ENCODE measurements at places on chromosomes 1 and 21.
A peak's percentile ranks its signal among the peaks of the same experiment; 100 is the strongest.

DNA sequence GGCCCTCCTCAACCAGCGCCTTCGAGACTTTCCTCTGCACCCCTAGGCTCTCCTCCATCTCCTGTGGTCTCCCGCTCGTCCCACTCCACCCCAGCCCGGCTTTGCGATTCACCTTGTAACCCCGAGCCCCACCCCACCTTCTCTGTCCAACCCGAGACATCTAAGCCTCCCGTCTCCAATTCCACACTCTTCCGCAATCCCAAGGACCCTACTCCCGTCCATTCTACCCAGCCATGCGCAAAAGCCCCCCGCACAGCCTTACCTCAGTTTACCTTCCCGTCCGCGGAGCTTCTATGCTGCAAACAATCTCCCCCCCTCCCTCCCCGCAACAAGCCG lies 174 bp downstream of the SH3BP5L start:
- DNase-seq: no peak

DNA sequence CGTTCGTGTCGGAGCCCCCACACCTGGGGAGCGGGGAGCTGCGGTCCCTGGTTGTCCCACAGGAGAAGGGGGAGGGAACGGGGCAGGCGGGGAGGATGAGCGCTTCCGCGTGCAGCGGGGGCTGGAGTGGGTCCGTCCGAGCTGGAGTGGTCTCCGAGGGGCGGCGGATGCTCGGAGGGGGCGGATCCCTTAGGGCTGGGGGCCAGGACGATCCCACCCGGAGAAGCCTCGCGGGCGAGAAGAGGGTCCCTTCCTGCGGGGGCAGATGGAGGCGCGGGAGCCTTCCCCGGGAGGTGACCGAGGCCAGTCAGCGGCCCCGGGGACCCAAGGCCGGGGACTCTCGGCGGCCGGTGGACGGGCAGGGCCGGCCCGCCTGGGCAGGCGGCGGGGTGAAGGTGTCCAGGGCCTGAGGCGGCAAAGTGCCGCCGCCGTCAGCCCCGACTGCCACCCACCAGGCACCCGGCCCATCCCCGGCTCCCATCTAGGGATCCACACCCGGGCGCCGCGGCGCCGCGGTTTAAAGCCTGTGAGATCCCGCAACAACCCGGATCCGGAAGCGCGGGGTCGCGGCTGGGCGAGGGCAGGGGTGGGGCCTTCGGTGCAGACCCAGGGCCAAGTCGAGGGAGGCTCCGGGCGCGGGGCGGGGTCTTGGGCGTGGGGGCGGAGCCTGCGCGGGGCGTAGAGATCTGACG lies 5.3 kb upstream of the CCDC27 start:
- peak; percentile 78 for DNase-seq

DNA sequence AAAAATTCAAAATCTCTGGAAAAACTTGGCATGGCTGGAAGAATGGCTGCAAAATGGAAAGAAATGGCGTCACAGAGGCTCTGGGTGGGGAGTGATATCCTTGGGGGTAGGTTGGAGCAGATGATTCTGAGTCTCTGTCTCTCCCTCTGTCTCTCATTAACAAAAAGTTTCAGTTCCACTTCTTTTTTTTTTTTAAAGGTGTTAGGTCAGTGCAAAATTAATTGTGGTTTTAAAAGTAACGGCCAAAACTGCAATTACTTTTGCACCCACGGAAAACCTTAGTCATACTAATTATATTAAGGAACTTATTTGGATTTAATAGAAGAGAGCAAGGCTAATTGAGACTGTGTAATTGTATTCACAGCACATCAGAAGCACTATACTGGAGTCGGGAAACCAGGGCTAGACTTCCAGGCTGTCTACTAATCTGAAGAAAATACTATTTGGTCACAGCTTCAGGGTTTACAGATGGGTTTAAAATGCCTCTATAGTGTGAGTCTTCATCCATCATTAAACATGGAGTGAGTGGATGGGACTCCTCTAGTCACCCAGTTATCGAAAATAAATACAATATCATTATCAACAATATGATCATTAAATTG lies 289.1 kb upstream of the PLD5 start:
- no peak for DNase-seq

GRCh38 chr1:21325231-21325718 lies 35.0 kb upstream of the ECE1 start:
- DNase-seq: no peak

- DNase-seq: no peak
These were observed 99.9 kb upstream of the TLR5 start for GRCh38 chr1:223242971-223243370.

GRCh38 chr1:97350662-97351061 lies 570.2 kb downstream of the DPYD start:
- no peak for DNase-seq

DNA sequence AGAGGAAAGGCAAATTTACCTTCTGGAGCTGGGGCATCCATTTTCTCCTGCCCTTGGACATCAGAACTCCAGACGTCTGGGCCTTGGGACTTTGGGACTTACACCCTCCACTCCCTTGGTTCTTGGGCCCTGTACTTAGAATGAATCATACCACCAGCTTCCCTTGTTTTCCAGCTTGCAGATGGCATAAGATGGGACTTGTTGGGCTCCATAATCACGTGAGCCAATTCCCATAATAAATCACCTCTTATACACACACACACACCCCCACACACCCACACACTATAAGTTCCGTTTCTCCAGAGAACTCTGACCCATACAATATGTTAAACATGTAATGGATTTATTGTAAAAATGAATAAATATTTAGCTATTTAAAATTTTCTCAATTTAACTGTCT lies 185.7 kb downstream of the GIPC2 start:
- DNase-seq: no peak

GRCh38 chr1:26666855-26667254 lies 29.0 kb upstream of the ARID1A start:
- no peak for DNase-seq

GRCh38 chr1:220031287-220031686 lies 15.0 kb downstream of the EPRS1 start:
- DNase-seq: no peak

GRCh38 chr1:205477759-205478247 lies 22.0 kb upstream of the BLACAT1 start:
- no peak for DNase-seq

DNA sequence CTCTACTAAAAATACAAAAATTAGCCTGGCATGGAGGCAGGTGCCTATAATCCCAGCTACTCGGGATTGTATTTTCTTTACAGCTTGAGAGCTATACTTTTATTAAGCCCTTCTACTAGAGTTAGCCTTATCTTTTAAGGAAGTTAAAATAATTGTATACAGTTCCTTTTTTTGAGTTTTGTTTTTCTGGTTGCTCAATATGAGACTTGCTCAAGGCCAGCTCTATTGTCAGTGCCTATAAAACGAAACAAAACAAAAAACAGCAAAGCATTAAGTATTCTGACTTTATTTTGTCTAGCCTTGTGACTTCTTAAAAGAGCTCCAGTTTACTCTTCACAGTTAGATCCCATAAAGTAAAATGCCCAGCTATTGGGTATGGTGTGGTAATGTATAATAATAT lies 17.2 kb downstream of the PKN2 start:
- DNase-seq: no peak

DNA sequence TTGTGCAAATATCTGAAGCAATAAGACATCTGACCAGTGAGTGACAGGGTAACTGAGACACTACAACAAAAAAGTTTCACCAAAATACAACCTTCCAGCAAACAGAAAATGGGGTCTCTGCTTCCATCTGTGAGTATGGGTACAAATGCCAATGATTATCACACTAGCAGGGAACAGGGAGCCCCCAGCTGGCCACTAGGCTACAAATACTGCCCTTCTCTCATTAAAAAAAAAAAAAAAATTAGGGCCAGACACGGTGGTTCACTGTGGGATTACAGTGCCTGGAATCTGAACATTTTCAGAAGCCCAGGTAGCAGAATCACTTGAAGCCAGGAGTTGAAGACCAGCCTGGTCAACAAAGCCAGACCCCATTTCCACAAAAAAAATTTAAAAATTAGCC lies 48.4 kb upstream of the EDARADD start:
- DNase-seq: no peak

GRCh38 chr1:228100822-228101613 lies 2.1 kb downstream of the C1orf35 start:
- no peak for DNase-seq

DNA sequence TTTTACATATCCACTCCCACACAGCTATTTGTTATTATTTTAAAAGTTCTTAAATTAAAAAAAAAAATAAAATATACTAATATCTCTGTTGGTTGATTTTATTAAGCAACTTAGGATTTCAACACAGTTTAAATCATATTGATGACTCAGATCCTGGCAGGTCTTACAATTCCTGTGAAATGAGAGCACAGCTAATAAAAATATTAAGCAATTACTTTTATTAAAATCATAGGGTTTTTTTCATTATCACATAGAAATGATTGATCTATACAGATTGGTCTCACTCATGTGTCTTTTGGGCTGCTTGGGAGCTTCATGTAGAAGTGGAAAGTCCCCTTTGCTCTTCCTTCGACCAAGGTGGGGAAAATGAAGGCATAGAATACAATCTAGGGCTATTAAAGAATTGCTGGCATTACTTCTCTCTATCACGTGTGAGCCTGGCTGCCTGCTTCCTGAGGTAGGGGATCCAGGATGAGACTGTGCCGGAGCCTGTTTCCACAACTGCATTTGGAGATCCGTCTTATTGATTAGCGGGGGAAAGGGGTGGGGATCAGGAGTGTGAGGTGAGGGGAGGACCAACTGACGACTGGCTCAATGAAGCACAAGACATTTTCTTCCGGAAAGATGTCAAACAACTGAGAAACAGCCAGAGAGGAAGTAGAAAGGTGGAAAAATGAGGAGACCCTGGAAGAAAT lies 858.0 kb downstream of the USP25 start:
- DNase-seq: no peak

GRCh38 chr1:164718821-164719220 lies 159.8 kb downstream of the PBX1 start:
- no peak for DNase-seq

- DNase-seq: no peak
These were observed 51.0 kb downstream of the EPB41 start for GRCh38 chr1:28965271-28965870.

- DNase-seq: no peak
These were observed 101.8 kb upstream of the OLFM3 start for GRCh38 chr1:102098536-102098935.

DNA sequence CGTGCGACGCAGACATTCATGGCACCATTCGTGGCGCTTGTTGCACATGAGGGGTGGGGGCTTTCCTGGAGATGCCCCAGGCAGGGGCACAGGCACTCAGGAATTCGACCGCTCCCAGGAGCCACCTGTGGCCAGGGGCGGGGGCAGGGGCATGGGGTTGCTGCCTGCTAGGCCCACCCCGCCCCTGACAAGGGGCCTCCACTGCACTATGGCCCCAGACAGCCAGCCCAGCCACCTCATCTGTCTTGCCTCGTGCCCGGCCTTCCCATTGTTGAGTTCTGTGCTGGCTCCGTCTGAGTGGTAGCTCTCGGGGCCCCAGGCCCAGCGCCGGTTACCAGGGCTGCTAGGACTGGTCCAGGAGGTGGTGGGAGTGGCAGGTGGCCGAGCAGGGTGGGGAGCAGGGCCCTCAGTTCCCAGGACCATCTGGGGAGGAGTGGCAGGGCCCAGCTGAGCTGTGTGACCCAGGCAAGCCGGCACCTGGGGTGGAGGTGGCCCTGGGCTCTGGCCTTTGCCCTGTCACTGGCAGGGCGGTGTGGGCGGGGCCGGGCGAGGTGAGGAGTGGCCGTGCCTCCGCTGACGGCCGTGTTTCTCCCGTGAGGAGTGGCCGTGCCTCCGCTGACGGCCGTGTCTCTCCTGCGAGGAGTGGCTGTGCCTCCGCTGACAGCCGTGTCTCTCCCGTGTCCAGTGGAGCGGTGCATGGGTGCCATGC lies 1.9 kb downstream of the PLCH2 start:
- DNase-seq: no peak

- DNase-seq: no peak
These were observed 17.2 kb upstream of the C8A start for GRCh38 chr1:56837244-56837939.

DNA sequence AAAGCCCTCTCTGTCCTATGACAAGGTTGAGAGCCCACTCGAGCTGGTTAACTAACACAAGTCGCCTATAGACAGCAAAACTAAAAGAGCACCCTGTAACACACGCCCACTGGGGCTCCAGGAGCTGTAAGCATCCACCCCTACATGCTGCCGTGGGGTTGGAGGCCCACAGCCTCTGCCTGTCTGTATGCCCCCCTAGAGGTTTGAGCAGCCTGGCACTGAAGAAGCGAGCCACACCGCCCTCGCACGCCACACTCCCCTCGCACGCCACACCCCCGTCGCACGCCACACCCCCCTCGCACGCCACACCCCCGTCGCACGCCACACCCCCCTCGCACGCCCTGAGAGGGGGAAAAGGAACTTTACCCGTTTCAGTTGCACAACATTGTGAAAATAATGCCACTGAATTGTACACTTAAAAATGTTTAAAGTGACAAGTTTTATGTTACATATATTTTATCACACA lies 13.2 kb upstream of the HMGCL start:
- DNase-seq: peak; percentile 57

GRCh38 chr1:218473522-218473921 lies 128.4 kb downstream of the TGFB2 start:
- DNase-seq: no peak

GRCh38 chr1:94723894-94724293 lies 96.3 kb upstream of the SLC44A3 start:
- no peak for DNase-seq

DNA sequence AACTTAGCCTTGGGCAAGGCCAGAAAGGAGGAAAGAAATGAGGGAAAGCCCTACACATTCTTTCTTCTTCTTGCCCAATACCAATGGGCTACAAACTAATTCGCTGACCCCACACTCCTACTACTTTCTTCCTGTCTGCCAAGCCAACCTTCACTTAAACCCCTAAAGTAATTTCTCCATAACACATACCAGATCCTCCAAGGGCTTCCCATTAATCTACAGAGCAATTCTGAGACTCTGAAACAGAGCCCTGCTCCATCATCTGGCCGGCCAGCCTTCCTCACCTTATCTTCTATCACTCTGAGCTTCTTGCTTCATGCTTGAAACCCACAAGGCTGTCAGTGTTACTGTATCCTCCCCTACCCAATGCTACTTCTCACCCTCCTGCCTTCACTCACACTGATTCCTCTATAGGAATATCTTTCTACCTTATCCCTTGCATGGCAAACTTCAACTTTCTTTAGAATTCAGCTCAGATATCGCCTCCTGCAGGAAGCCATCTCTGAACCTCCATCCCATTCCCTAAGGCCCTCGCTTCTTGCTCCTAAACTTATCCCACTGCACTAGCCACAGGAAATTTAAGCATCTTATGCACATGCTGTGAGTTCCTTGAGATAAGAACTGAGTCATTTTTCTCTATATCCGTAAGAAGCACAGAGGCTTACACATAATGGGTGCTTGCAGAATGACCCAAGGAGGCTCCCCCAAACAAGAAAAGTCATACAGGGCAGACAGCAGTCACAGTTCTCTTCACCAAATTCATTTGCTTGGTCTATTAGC lies 81.9 kb downstream of the JAK1 start:
- DNase-seq: no peak

- DNase-seq: no peak
These were observed 2.0 kb downstream of the FMO1 start for GRCh38 chr1:171250263-171250662.

GRCh38 chr1:93980320-93981273 lies 71.4 kb upstream of the GCLM start:
- DNase-seq: no peak
